Activated CD4-positive, CD25-positive, alpha-beta regulatory T cell (primary cell): ENCODE measurements at places on chromosomes 1 and 21.

GRCh38 chr1:151729966-151730291 lies 8.6 kb downstream of the RIIAD1 start:
- no peak for DNase-seq

DNA sequence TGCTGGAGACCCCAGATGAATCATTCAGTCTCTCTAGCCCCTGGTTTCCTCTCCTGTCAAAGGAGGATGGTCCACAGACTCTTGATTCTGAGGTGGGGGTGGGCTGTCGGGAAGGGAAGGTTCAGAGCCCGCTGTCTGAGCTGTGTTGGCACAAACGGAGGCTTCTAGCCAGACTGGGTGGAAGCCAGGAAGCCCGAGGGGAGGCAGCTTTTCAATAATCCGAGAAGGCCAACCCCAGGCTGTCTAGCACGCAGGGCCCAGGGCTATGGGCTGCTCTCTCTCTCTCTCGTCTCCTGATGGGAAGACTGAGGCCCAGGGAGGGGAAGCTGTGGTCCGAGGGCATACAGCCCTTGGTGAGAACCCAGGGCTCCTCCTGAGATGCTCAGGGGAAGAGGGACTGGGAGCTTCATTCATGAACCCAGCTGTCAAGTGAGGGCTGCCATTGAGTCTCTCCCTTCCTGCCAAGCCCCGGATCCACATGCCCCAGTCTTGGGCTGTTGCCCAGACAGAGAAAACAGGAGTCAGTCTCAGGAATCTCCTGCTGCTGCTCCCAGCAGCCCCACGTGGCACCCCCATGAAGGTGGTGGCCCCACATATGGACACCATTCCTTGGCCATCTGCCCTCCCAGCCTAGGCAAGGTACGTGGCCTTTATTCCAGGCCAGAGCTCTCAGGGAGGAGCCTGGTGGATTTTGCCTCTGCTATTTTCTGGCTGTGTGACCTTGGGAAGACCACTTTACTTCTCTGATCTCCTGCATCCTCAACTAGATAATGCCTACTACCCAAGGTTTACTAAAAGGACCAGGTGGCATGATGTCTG lies 44.4 kb downstream of the RAP1GAP start:
- no peak for DNase-seq

DNA sequence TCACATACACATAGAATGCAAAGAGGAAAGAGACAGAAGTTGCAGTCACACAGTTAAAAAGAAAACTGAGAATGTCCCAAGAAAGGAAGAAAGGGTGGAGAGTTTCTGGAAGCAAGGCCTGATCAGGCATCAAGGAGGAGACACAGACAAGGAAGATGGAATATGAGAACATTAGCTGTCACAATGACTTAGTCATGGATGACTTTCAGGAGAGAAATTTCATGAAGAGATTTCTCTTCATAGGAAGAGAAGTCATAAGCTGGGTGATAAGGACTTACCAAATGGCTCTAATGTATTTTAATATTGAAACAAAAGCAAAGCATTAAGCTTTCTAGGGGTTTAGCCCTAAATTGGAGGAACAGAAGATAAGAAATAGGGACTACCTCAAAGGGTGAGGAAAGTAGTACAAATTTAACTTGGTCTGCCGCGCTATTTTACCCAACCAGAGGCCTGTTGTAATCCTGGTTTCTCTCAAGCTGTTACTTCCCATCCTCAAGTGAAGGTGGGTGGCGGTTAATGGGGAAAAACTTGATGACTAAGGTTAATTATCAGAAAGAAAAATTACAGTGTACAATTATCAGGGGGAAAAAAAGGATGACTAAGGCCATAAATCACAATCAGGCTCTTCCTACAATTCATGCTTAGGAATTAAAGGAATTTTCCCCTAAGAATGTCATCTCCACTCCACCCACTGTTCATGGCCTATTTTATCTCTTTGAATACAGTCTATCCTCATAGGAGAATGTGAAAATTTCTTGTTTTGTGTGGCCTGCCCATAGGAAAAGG lies 93.9 kb upstream of the ADGRL2 start:
- DNase-seq, result no peak

GRCh38 chr1:184223216-184223615 lies 163.6 kb upstream of the C1orf21 start:
- DNase-seq, result no peak

GRCh38 chr21:16215663-16216183 lies 485.9 kb downstream of the USP25 start:
- no peak for DNase-seq

DNA sequence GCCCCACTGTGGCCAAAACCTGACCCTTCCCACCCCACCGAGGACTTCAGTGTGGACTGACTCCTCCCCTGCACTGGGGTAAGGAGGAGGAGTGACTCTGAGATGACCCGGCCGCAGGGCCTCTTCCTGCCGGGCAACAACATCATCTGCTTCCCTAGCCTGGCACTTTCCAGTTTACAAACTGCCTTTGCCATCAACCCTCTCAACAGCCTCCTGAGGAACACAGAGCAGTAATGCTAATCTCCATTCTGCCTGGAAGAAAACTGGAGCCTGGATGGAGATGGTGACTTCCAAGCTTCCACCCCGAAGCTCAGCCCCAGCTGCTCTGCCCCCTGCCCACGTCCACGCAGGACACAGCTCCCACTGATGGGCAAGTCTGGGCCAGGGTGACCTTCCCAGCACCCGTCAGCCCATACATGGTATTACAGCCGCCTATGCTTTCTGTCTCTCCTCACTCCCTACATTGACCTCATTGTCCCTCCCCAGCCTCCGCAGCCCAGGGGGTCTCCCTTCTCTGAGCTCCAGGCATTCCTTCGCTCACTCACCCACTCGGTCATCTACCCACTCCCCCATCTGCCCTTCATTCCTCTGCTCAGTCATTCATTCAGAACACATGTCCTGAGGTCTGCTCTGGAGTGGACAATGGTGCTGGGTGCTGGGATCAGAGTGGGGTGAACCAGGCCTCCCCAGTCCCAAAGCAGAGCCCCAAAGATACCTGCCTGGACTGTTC lies 34.2 kb downstream of the RAP1GAP start:
- DNase-seq, result no peak

GRCh38 chr1:180392427-180393145 lies 109.8 kb downstream of the ACBD6 start:
- DNase-seq, result no peak

GRCh38 chr1:38173848-38174247 lies 127.3 kb upstream of the POU3F1 start:
- no peak for DNase-seq

GRCh38 chr1:59223989-59224634 lies 72.8 kb upstream of the FGGY start:
- no peak for DNase-seq

GRCh38 chr1:153563483-153563901 lies 2.2 kb downstream of the S100A2 start:
- no peak for DNase-seq
